Thymus (tissue), 14 donors: ENCODE measurements at places on chromosomes 2 and 18. TPM values are rescaled to one million over a fixed set of nuclear protein-coding genes. Genes with fewer than 3 reads are reported as not detected.

DNA sequence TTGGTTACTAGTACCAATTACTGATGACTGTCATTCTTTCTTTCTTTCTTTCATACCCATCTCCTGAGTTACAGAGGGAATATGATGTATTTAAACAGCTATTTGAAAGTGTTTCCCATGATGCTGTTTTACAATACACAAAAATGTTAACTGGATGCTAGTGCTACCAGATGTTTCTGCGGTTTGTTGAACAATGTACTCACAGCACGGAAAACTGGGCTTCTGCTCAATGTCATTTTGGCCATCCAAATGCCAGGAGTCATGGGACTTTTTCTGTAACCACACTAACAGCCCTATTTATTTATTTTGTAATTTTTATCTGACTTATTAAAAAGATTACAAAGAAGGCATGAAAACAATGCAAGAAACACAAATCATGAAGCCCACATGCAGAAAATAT, 313.8 kb downstream of the RIT2 start:
- no peak for DNase-seq

DNA sequence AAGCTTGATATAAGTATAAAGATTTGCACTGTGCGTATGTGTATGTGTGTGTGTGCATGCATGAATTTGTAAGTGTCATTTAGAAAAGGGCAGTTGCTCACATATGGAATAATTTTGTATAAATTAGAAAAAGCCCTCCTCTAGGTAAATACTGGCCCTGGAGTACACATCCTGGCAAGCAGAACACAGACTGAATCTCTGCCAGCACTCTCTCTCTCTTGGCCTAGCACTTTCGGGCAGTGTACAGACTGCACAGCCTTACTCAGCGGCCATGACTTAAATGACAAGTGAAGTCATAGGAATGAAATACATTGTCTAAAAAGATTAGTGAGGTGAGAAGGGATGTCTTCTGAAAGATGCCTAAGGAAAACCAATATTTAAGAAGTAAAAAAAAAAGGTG, 214.1 kb downstream of the RDH14 start:
- DNase-seq = no peak

The ANKRD30B gene
- not detected for total RNA-seq

- DNase-seq = no peak
Observed at GRCh38 chr2:85334928-85335327, 7.1 kb upstream of the TGOLN2 start.

The DUSP2 gene
- 60.0 TPM for total RNA-seq

The GPR155 gene
- total RNA-seq = 3.0 TPM

- DNase-seq = no peak
Observed at GRCh38 chr2:205034034-205034433, 488.8 kb downstream of the PARD3B start.

- no peak for DNase-seq
Observed at GRCh38 chr2:68318914-68319397, 793 bp downstream of the CNRIP1 start.
